ENCODE measurements at places on chromosomes 7 and 10.

- no peaks in the 10 kb centered on the region for H3K27me3 ChIP-seq
- peaks cover 10% of the 10 kb centered on the region for H3K4me1 ChIP-seq
- no peak for DNase-seq
- peak overlapping the region; percentile 19 for H3K4me3 ChIP-seq
These were observed 101.1 kb downstream of the RAPGEF5 start for GRCh38 chr7:22255834-22256233.

DNA sequence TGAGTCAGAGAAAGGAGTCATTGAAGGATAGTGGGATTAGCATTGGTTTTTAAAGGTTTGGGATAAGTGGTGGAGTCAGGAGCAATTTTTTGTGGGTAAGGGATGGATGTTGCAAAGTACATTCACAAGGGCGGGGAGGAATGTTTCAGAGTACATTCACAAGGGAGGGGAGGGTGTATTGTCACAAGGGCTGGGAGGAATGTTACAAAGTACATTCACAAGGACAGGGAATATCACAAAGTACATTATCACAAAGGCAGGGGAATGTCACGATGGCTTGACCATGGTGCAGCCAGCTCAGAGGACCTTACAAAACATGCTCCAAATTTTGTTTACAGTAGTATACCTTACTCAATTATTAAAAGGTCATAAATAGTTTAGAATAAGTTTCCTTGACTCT lies 30.3 kb downstream of the C1GALT1 start:
- peaks cover 10% of the 10 kb centered on the region for H3K36me3 ChIP-seq
- no peak for DNase-seq
- no peaks in the 10 kb centered on the region for H3K27me3 ChIP-seq
- no peak overlapping the region for H3K4me3 ChIP-seq

GRCh38 chr7:133394369-133394768 lies 141.5 kb downstream of the EXOC4 start:
- H3K27me3 ChIP-seq = no peaks in the 10 kb centered on the region
- DNase-seq = no peak
- H3K4me1 ChIP-seq = no peaks in the 10 kb centered on the region
- H3K4me3 ChIP-seq = no peak overlapping the region

- DNase-seq = no peak
- H3K27ac ChIP-seq = no peak overlapping the region
- no peak overlapping the region for H3K4me3 ChIP-seq
- peaks cover 33% of the 10 kb centered on the region for H3K36me3 ChIP-seq
- no peaks in the 10 kb centered on the region for H3K27me3 ChIP-seq
These were observed 69.3 kb downstream of the ENO4 start for GRCh38 chr10:116918583-116918982.

DNA sequence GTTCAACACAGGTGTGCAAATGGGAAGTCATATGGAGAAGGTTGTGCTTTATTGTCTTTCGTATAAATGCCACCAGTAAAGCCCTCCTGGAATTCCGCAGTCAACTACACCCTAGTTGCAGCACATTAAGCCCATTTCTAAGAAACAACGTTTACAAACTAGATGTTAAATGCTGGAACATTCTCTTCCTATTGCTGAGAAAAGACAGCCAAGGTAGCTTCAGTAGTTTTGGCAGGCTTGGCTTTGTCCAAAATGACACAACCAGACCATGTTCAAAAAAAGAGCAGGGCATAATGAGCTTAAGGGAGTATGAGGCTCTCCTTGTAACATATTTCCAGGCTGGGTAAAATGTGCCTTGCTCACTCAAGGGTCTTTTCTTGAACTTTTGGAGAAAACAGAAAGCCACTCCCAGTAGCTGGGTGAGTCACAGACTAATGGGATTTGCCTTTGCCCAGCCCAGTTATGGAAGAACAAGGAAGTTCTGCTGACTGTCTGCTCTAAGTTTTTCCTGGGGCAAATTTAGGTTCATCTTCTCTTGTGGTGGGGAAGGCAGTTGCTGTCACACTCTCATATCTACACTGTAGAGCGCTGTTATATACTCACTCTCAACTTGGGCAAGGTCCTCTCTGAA lies 238.7 kb downstream of the PLXNA4 start:
- H3K27ac ChIP-seq = no peak overlapping the region
- H3K36me3 ChIP-seq = no peaks in the 10 kb centered on the region

GRCh38 chr7:47587976-47588375 lies 6.1 kb upstream of the TNS3 start:
- H3K4me1 ChIP-seq = no peaks in the 10 kb centered on the region
- DNase-seq = no peak
- no peak overlapping the region for H3K4me3 ChIP-seq
- no peaks in the 10 kb centered on the region for H3K36me3 ChIP-seq
- H3K27me3 ChIP-seq = no peaks in the 10 kb centered on the region

GRCh38 chr7:25250386-25250785 lies 22.1 kb upstream of the NPVF start:
- no peak overlapping the region for H3K27ac ChIP-seq
- no peak overlapping the region for H3K4me3 ChIP-seq
- H3K27me3 ChIP-seq = no peaks in the 10 kb centered on the region
- DNase-seq = no peak

GRCh38 chr10:13795653-13796555 lies 209.1 kb downstream of the PRPF18 start:
- no peaks in the 10 kb centered on the region for H3K27me3 ChIP-seq
- H3K4me1 ChIP-seq = peaks cover 7% of the 10 kb centered on the region
- no peak overlapping the region for H3K27ac ChIP-seq
- peaks cover 11% of the 10 kb centered on the region for H3K36me3 ChIP-seq
- H3K4me3 ChIP-seq = no peak overlapping the region
- no peak for DNase-seq

DNA sequence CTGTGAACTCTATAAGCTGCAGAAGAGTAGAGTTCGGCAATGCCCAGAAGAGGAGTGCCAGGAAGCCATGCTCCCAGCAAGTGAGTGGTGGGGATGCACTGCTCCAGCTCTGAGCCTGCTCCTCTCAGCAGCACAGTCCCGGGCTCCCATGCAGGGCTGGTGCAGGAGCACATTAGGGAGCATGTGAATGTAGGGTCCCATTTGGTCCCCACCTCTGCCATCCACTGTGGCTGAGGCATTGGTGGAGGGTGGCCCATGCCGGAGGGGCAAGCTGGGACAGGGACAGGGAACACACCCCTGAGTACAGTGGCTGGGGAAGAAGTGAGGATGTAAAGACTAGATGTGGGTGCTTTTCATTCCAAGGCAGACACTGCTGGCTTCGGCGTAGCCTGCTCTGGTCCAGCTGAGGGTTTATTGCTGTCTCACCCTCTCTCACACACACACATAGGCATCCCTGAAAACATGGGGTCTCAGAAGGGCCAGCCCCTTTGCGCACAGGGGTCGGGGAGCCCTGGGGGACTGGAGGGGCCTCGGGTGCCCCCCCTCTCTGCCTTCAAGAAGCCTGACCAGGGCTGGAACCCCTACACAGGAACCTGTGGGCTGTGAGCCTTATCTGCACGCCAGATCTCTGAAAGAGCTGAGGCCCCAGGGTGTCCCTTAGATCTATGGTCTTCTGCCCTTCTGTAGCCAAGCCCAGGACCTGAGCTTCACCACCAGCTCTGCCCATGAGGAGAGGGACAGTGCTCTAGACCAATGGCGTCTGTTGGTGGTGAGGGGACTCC lies 341.0 kb downstream of the TCERG1L start:
- H3K4me3 ChIP-seq = no peak overlapping the region
- no peaks in the 10 kb centered on the region for H3K4me1 ChIP-seq
- no peaks in the 10 kb centered on the region for H3K27me3 ChIP-seq
- no peak for DNase-seq
- no peak overlapping the region for H3K27ac ChIP-seq

GRCh38 chr10:43197834-43198681 lies 59.8 kb downstream of the CSGALNACT2 start:
- no peaks in the 10 kb centered on the region for H3K36me3 ChIP-seq
- DNase-seq = peak; percentile 38
- H3K27me3 ChIP-seq = peaks cover 25% of the 10 kb centered on the region
- no peak overlapping the region for H3K27ac ChIP-seq

GRCh38 chr10:43202224-43202656 lies 64.0 kb downstream of the CSGALNACT2 start:
- H3K27ac ChIP-seq = no peak overlapping the region
- peak; percentile 67 for DNase-seq
- H3K36me3 ChIP-seq = peaks cover 21% of the 10 kb centered on the region
- peak overlapping the region; percentile 44 for H3K4me3 ChIP-seq
- H3K4me1 ChIP-seq = no peaks in the 10 kb centered on the region

- H3K27me3 ChIP-seq = no peaks in the 10 kb centered on the region
- DNase-seq = peak; percentile 85
- no peak overlapping the region for H3K4me3 ChIP-seq
These were observed 45.3 kb downstream of the TSPAN15 start for GRCh38 chr10:69496352-69497230.

GRCh38 chr7:101630591-101630990 lies 1.5 kb upstream of the MYL10 start:
- no peak for DNase-seq
- peaks cover 42% of the 10 kb centered on the region for H3K4me1 ChIP-seq
- no peak overlapping the region for H3K27ac ChIP-seq
- H3K27me3 ChIP-seq = peaks cover 3% of the 10 kb centered on the region
- H3K36me3 ChIP-seq = no peaks in the 10 kb centered on the region
- H3K4me3 ChIP-seq = no peak overlapping the region

DNA sequence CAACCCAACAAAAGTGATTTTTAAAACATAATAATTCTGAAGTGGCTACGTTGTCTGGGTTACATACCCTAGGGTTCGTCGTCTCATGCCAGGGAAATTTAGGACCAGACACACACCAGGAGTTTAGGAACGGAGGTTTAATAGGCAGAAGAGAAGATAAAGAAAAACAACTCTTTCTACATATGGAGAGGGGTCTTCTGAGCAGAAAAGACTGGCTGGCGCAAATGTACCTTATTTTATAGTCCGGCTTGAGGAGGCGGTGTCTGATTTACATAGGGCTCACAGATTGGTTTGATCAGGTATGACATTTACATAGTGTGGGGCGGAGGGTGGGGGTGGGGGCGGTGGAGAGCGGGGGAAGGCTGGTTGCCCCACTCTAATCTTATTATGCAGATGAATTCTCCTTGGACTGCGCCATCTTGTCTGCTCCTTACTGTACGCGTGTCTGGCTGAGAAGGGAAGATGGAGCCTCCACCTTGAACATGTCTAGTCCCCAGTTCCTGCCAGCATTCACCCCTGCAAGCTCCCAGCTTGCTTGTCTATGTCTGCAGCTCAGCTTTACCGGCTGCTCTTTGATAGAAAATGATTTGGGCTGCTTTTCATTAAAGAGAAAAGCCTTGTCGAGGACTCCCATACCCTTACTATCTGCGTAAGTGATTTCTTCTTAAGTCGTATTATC lies 98.7 kb downstream of the RALA start:
- no peaks in the 10 kb centered on the region for H3K27me3 ChIP-seq
- no peaks in the 10 kb centered on the region for H3K36me3 ChIP-seq
- no peak overlapping the region for H3K4me3 ChIP-seq

GRCh38 chr7:135353832-135354231 lies 120.2 kb downstream of the STRA8 start:
- no peaks in the 10 kb centered on the region for H3K4me1 ChIP-seq
- no peak for DNase-seq
- no peaks in the 10 kb centered on the region for H3K36me3 ChIP-seq
- no peaks in the 10 kb centered on the region for H3K27me3 ChIP-seq
- H3K27ac ChIP-seq = no peak overlapping the region
- no peak overlapping the region for H3K4me3 ChIP-seq

DNA sequence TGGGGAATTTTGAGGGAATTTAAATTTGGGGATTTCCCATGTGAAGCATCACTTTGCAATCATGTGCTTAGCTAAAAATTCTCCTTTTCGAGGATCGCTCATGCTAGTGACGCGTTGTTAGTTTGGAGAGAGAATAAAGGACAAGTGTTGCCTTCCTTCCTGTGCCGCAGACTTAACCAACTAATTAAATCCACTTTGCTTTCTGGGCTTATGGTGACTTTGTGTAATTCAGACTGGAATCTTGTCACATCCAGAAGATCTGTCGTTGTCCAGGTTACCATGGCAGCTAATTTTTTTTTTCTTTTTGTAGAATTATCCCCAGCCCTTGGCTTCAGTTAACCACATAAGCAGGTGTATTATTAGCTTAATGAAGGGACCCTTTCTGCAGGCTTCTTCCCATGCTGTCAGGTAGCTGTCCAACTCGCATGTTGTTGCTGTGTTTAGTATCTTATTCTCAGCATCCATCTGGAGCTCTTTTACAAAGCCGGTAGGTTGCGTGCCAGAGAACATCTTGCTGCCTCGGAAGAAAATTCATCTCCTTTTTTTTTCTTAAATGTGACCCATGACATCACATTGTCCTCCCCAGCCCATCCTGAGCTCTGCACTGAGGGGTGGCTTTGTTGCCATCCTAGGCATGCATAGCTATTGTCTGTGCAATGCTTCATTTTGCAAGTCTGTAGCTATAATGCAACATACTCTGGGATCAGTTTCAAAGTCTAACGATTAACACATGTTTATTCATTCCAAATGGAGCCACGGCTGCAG lies 47.2 kb upstream of the NRP1 start:
- no peaks in the 10 kb centered on the region for H3K36me3 ChIP-seq
- H3K27me3 ChIP-seq = no peaks in the 10 kb centered on the region
- no peaks in the 10 kb centered on the region for H3K4me1 ChIP-seq
- no peak for DNase-seq
- H3K4me3 ChIP-seq = no peak overlapping the region
- no peak overlapping the region for H3K27ac ChIP-seq

DNA sequence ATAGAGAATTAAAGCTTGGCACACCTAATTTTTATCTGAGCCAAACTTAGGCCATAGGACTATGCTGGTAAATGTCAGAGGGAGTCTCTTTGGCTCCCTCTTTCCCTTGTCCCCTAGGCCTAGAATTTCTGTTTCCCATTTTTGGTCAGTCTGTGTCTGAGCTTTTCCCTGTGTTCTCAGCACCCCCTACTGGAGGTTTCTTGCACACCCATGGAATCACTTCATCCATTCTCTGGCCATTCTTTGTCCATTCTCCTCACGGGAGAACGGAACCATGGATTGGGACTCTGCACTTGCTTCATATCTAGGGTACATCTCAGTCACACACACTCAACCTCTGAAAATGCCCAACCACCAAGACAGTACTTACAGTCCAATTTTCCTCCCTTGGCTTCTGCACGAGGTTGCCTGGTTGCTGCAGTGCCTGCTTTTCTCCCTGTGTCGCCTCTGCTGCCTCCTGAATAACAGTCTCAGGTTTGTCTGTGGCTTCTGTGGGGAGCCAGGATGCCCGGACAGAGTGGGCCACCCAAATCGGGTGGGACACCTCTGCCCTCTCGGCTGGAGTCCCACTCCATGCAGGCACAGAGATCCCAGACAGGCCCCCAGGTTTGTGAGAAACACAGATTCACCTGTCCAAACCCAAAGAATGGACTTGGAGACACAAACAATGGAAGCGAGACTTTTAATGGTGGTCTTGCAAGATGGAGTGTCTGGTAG lies 35.1 kb upstream of the DNAH11 start:
- peaks cover 15% of the 10 kb centered on the region for H3K36me3 ChIP-seq
- H3K27ac ChIP-seq = no peak overlapping the region
- no peaks in the 10 kb centered on the region for H3K27me3 ChIP-seq
- H3K4me1 ChIP-seq = no peaks in the 10 kb centered on the region

DNA sequence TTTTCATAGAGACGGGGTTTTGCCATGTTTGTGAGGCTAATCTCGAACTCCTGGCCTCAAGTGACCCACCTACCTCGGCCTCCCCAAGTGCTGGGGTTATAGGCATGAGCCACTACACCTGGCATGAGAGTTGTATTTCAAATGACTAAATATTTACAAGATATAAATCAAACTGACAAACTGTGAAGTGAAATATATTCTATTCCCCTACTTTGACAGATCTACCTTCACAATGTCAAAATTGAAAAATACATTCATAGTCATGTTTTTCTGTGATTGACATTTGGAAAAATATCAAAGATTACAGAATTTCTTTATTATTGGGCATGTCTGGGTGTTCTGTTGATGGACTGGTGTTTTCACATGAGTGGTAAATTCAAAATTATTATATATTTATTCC lies 16.4 kb upstream of the SNX10 start:
- no peak for DNase-seq
- no peak overlapping the region for H3K4me3 ChIP-seq
- H3K4me1 ChIP-seq = no peaks in the 10 kb centered on the region
- no peaks in the 10 kb centered on the region for H3K27me3 ChIP-seq
- no peak overlapping the region for H3K27ac ChIP-seq

Data from tibial artery (tissue), 4 donors.